Inflammatory macrophage treated with lipopolysaccharide for 1 hour (primary cell): ENCODE measurements at places on chromosomes 1 and 21.

DNA sequence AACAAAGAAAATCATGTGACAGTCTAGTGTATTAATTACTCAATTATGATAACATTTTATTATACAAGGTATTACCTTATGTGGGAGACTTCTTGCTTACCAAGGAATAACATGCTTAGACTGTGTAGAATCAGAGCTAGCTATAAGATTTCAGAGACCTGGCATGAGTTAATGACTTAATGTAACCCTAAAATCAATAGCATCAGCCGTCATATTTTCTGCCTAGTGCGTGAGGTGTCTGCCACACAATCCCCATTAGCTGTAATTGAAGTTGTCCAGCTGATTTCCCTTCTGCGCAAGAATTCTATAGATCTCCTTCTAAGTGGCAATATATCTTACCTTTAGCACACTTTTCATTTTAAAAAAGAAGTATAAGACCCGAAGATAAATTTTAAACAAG is 28.8 kb downstream of the CHODL start:
- no peak for DNase-seq

DNA sequence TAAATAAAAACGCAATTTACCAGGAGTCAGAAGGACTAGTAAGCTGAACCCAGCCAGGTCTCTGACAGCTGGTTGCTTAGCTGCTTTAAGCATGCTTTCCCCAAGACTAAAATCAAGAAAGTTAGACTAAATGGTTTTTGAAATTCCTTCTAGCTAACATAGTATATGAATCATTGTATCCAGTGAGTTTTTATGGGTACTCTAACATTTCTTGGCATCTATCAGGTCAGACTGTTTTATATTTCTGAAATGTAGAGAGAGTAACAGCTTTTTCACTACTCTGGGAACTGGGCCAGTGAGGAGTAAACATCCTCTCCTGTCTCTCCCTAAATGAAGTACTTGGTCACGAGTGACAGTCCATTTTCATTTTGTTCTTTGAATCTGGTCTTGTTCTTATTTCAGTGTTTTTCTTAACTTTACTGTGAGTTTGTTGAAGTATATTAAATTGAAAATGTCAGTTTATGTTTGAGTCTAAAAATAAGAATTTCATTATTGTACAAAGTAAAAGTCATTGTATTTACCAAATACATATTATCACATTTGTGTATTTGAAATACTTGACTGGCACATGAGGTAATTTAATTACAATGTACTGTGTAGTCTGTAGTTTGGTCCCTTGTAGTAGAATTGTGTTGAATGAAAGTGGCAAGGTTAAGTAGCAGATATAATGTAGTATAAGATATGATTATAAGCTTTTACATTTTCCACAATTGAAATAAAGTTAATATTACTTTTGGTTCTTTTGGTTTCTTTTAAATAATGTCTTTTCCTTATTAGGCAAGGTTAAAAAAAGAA is 47.6 kb downstream of the PKN2 start:
- no peak for DNase-seq

- peak; percentile 34 for DNase-seq
Observed at GRCh38 chr1:145960468-145961108, 2.8 kb upstream of the LIX1L start.

- DNase-seq: no peak
Observed at GRCh38 chr21:39669485-39669884, 56.7 kb downstream of the B3GALT5 start.

DNA sequence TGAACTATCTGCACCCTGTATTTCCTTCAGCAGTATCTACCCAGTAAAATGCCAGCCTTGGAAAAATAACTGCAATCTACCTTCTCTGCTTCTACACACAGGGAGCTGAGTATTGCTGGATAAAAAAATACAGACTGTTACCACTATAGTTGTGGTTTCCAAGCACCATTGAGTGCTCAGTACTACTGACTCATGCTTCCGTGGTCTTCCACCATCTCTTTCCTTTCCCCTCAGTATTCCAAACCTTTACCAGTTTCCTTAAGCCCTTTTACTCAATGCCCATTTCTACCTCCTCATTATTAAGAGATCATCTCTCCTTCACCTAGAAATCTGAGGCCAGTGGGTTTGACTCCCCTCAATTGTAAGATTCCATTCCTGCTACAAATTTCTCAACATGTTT is 23.8 kb downstream of the GLMN start:
- no peak for DNase-seq

GRCh38 chr1:27972141-27972540 is 12.4 kb downstream of the XKR8 start:
- DNase-seq: no peak

DNA sequence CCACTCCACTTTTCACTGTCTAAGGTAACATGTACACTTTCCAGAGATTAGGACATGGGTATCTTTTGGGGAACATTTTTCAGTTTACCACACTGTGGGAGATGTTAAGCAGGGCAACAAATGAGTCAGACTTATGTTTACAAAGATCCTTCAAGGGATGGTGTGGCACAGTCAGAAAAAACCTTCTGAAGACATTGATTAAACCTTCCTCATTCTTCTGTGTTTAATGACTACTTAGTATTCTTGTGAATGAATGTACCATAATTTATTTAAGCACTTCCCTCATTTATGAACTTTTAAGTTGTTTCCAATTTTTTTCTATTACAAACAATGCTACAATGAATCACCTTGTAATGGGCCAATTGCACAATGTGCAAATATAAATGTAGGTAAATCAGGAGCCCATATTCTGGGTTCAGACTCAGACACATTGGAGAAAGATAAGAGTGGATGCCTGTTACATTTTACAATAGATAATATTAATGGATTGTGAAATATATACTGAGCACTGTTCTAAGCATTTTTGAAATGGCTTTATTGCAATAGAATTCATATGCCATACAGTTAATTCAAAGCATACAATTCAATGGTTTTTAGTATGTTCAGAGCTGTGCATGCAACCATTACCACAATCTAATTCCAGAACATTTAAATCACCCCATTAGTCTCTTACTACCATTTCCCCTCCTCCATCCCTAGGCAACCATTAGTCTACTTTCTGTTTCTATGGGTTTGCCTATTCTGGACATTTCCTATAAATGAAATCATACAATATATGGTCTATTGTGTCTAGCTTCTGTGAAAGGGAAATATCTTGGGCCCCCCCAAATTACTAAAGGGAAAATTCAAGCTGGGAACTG is 1.9 kb upstream of the SFT2D2 start:
- peak; percentile 48 for DNase-seq

DNA sequence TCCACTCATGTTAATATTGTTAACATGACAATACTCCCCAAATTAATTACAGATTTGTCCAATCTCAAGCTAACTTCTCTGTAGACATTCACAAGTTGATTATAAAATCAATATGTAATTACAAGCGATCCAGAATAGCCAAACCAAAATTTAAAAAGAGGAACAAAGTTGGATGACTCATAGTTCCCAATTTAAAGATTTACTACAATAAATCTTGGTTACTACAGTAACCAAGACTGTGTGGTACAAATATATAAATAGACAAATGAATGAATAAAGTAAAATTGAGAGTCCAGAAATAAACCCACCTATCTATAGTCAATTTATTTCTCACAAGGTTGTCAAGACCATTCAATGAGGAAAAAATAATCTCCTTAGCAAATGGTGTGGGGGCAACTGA is 7.1 kb upstream of the KRTAP10-4 start:
- peak; percentile 55 for DNase-seq

DNA sequence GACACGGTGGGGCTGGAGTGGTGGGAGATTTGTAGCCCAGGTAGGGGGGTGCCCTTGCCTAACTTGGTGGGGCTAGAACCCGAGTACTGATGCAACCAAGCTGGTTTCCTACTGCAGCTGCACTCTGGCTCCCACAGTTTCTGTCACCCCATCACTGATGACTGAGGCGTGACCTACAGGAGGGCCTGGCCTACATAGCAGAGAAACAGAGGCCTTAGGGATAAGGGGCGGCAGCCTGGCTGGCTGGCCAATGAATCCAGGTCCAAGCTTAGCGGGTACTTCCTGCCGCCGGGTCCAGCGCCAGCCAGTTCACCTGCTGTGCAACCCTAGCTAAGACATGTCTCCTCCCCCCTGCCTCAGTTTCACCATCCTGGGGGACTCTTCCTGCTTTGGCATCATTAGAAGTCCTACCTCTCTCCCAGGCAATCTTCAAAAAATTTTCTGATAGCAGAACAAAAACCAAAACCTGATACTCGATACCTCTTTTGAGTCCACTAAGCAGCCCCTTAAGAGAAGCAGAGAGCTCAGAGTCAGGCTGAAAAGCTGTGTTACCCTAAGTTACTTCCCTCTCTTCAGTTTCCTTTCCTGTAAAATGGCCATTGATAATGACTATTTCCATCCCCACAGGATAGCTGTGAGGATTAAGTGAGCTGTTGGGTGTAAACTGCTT is 27.3 kb upstream of the RNF19B start:
- peak; percentile 54 for DNase-seq

- DNase-seq: no peak
Observed at GRCh38 chr1:151061704-151062103, 1.5 kb downstream of the MLLT11 start.

- no peak for DNase-seq
Observed at GRCh38 chr1:54805981-54806381, 4.9 kb upstream of the TTC22 start.

- no peak for DNase-seq
Observed at GRCh38 chr1:211842518-211842917, 12.0 kb upstream of the LPGAT1 start.

GRCh38 chr1:112877750-112878149 is 78.2 kb downstream of the SLC16A1 start:
- no peak for DNase-seq

GRCh38 chr21:18023711-18024110 is 204.6 kb upstream of the C21orf91 start:
- DNase-seq: no peak

DNA sequence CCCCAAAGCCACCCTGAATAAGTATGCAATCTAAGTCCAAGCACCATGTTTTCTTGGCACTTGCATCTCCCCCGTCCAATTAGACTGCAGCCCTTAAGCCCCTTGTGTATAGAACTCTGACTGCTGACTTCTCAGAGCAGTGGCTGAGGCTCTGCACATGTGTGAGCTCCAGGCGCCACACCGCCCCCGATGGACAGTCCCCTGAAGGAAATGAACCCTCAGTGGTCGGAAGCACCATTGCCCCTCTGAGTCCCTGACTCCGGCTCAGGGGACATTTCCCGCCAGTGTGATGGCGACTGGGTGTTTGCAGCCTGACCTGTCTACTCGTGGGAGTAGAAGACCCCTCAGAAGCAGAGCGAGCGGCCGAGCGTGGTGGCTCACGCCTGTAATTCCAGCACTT is 37.2 kb upstream of the SCCPDH start:
- DNase-seq: no peak

DNA sequence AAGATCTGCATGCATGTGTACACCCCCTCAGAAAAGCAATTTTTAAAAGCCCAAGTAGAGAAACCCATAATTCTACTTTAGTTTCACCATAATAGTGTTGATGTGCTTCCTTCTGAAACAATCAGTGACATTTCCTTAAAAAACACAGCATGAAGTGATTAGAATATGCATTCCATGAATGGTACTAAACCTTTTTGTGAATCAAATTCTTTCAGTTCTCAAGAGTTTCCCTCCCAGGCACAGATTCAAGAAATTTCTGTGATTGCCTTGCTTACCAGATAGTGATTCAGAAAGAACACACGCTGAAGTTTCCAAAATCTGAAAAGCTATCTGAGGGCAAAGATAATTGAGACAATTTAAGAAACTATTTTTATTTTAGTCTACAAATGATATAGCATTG is 136.4 kb upstream of the ADGRL2 start:
- no peak for DNase-seq

GRCh38 chr1:228219245-228219961 is 11.6 kb downstream of the OBSCN start:
- no peak for DNase-seq

- no peak for DNase-seq
Observed at GRCh38 chr1:165235777-165236291, 120.7 kb downstream of the LMX1A start.

DNA sequence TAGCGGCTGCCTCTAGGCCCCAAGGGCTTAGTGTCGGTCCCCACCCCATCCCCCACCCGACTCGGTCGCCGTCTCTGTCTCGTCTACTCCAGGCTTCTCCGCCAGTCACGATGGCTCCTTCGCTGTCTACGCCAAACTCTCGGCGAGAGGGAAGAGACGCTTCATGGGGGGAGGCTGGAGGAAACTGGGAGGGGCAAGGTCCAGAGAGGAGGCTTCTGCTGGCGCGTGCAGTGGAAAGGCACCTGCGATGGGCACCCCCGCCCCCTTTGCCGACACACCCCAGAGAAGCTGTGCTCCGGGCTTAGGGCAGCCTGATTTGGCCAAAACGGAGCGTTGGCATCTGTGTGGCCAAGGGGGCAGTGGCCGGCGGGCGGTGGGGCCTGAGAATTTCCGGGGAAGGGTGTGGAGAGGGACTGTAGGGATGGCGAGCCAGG is 1.2 kb upstream of the CSMD2 start:
- DNase-seq: no peak

DNA sequence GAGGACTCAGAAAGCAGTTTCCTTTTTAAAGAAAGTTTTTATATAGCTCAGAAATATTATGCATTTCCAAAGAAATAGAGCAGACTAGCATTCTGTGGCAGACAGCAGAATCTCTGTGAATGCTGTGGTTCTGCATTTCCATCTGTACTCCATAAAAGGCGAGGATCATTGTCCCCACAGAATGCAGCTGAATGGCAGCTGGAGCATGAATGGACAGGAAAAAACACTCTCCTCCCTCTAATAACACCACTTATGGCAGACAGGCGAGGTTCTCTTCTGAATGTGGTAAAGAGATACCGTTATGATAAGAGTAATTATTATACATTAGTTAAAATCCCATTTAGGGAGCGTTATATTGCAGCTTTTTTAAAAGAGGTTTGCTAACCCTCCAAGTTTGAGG is 81.4 kb upstream of the WLS start:
- DNase-seq: no peak

- DNase-seq: peak; percentile 52
Observed at GRCh38 chr1:234659538-234659937, 49.6 kb upstream of the IRF2BP2 start.

GRCh38 chr1:57063406-57064125 is 97.8 kb upstream of the C8B start:
- no peak for DNase-seq

GRCh38 chr1:52403566-52404115 is 582 bp downstream of the ORC1 start:
- DNase-seq: peak; percentile 82

DNA sequence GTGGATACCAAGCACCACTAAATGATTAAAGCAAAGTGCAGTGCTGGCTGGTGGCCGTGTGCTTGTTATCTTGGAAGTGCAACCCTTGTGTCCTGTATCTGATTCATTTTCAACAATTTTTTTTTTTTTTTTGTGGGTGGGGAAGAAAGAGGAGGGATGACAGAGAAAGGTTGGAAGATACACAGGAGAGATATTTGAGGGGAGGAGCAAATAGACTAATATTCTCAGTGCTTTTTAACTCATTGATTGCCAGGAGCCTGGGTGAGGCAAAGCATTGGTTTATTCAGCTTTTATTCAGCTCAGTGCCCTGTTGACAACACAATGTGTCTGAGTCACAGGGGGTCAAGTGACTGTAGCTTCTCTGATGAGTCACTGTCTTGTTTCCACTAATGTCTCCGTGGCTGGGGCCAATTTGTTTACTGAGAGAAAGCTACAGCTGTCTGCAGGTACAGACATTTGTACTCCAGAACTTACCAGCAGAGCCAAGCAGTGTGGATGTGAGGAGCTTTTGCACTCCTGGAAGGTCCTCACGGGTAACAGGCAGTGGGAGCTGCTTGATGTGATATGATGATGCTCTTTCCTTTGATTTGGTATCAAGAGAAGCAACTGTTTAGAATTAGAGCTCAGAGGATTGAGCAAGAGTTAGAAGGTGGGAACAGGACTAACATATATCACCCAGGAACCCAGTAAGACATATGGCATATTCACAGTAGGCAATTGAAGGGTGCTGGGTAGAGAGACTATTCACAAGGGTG is 23.6 kb upstream of the DNM3 start:
- peak; percentile 60 for DNase-seq
